ENCODE measurements at places on chromosomes 7 and 10.
A peak's percentile ranks its signal among the peaks of the same experiment; 100 is the strongest.

DNA sequence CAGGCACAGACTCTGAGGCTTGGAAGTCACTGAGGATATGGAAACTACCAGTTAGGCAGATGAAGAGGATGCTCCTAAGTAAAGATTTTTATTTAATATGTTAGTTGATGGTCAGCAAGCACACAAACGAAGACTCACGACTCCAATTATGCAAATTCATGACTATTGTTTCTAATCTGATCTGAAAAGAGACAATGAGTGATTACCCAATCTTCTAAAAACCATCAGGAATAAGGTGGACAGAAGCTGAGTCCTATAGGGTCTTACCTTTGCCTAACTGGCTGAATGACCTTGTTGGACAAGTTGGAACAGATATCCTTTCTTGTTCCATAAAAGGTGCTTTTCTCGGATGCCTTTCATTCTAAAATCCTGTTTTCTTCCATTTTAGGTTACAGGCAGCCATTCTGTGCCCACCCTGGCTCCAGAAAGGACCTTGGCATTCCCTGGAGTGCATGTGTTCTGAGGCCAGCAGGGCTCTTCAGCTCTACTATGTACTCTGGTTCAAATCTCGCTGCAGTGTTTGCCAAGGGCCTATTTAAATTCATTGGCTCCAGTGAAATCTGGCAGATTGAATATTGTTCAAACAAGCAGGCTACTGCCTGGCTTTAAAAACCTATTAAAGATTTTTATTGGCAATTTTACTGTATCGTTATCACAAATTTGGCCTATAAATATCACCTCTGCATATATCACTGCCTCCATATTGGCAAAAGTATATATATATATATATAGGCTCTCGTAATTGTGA lies 77.5 kb downstream of the SLC25A13 start:
- no peak for DNase-seq

- peak; percentile 82 for DNase-seq
Measured at GRCh38 chr10:3095373-3096139, 28.2 kb downstream of the PFKP start.

GRCh38 chr7:106731187-106731586 lies 70.2 kb upstream of the CCDC71L start:
- no peak for DNase-seq

GRCh38 chr7:46513447-46513848 lies 592.4 kb upstream of the IGFBP3 start:
- DNase-seq = no peak
